ENCODE measurements at places on chromosomes 1 and 21. TPM values are rescaled to one million over a fixed set of nuclear protein-coding genes. Genes with fewer than 3 reads are reported as not detected.

Gene FAM72D
- 0.65 TPM for total RNA-seq

Gene NBPF10
- total RNA-seq: 0.38 TPM

Gene CD1D
- total RNA-seq: 0.10 TPM

Gene FAM78B
- total RNA-seq: 0.57 TPM

Gene CD1B
- not detected for total RNA-seq

Gene DAB1
- not detected for total RNA-seq

Gene TDRD10
- total RNA-seq: 4.8 TPM

Gene ATP1A4
- not detected for total RNA-seq

Gene RSPO1
- total RNA-seq: not detected

Gene NME7
- 8.5 TPM for total RNA-seq

Gene SLAMF8
- total RNA-seq: not detected

Gene ZSWIM5
- total RNA-seq: 4.2 TPM
